H9 (cell line): ENCODE measurements at places on chromosomes 6 and 20.

- no peak for DNase-seq
These were observed 81.0 kb downstream of the TMEM170B start for GRCh38 chr6:11618533-11618932.

GRCh38 chr20:45300961-45301360 lies 5.7 kb upstream of the RBPJL start:
- peak; percentile 90 for DNase-seq

GRCh38 chr6:792662-793061 lies 99.7 kb upstream of the EXOC2 start:
- no peak for DNase-seq

GRCh38 chr20:48359692-48360341 lies 468.0 kb downstream of the PREX1 start:
- DNase-seq: no peak

DNA sequence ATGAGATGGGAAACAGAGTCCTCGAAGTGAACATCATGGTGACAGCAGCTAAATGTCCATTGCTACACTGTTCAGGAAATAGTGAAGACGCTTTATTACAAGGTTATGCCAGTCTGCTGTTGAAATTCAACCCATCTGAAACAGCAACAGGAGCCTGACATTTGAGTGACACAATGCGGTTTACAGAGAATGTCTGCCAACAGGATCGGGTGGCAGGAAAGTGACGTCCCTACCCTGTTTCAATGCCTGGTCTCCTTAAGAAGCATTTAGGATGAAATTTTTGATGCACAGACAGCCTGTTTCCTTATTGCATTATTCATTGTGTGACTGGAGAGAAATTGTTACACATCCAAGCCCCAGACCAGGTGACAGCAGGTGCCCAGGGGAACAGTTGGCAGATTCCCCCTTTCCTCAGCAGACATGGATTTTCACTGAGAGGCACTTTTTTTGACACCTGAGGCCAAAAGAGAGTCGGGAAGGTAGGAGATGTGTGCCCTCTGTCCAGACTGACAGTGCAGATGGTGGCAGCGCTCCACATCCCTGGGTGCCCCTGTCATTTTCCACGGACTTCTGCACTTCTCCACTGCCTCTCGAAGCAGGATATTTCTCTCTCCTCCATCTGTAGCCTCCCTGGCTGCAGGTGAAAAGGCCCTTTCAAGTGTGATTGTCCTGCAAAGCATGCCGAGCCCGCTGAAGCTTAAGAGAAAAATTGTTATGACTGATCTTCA lies 87.9 kb downstream of the BFSP1 start:
- no peak for DNase-seq

DNA sequence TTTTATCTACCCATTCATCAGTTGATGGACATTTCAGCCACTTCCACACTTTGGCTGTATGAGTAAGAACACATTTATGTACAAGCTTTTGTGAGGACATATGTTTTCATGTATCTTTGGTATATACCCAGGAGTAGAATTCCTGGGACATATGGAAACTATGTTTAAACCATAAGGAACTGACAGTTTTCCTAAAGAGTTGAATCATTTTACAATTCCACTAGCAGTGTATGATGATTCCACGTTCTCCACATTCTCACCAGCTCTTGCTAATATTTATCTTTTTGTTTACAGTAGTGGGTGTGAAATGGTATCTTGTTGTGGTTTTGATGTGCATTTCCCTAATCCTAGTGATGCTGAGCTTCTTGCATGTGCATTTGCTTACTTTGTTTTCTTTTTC lies 338.1 kb downstream of the PLCB1 start:
- no peak for DNase-seq
